MM.1S (cell line): ENCODE measurements at places on chromosomes 7 and 10.

DNA sequence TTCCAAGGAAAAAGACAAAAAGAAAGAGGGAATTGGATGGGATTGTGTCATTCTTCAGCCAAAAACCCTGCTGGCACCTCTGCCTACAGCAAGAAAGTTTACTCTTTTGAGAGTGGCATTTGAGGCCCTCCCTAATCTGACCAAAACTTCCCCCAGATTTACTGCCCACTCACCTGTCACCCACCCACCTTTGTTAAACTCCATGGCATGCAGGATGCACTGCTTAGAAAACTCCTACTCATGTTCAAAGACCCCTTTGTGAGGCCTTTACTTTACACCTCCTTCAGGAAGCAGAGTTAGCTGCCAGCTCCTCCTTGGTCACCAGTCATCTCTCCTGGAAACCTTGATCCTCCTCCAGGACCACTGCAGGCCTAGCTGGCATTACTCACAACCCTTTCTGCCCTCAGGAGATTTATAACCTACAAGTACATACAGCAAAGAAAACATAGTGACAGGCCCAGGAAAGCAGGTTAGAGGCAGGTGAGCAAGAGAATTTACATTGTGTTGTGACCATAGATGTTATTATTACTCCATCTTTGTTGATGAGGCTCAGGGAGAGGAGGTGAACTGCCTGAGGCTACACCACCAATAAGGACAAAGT, 10.3 kb upstream of the PLAC9 start:
- no peak for DNase-seq

GRCh38 chr10:117373823-117374505, 1.3 kb downstream of the PDZD8 start:
- no peak for DNase-seq

DNA sequence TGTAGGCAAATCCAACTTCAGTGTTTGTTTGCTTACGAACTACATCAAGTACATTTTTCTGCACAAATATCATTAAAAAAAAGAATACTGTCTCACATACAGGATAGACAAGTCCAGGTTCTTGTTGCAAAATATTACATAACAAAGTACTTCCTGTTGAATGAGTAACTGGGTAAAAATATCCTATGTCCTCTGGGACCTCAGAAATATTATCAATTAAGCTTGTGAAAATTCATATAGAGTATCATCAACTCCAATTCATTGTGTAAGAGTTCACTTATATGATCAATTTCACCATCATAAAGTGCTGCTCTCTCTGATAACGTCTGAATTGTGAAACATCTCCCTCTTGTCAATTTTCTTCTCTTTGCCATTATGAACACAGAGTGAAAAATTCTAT, 22.6 kb downstream of the HERC4 start:
- no peak for DNase-seq

DNA sequence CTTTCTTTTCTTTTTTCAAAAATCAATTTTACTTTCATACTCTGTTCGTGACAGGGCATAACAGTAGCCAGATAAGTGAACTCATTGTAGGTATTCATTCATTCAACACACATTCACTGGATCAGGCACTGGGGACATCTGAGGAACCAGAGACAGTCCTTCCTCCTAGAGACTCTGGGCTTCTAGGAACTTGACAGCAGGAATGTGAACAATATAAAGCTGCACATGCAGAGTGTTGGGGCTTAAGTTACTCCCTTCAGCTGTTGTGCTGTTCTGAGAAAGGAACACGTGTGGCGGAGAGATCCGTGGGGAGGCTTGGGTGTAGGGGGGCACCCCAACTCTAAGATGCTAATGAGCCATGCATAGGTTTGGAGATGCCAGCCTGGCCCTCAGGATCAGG, 120.4 kb downstream of the PKD1L1 start:
- no peak for DNase-seq

- no peak for DNase-seq
Observed at GRCh38 chr7:34222722-34223121, 317.4 kb downstream of the BMPER start.

DNA sequence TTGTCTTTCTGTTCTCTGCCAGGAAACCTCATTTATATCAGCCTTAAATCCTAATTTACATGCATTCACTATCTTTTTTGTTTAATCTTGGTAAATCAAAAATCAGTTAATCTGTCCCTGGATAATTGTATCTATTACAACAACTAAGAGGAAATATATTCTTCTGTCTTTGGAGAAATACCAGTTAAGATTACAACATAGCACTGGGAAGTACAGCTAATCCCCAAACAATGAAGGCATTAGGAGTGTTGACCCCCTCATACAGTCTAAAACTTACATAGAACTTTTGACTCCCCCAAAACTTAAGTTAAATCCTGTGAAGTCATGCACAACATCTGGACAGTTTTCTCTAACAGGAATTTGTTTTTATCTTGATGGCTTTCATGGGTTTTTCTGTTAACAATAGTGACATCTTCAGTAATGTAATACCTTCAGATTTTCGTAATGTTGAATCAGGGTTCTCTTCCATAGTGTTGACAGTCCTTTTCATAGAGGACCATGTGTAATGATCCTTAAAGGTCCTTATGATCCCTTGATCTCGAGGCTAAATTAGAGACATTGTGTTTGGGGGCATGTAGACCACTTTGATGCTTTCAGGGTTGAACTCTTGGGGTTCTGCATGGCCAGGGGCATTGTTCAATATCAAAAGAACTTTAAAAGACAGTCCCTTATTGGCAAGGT, 24.1 kb upstream of the ABCC2 start:
- DNase-seq = no peak
